ENCODE measurements at places on chromosomes 2 and 18.

- DNase-seq: no peak
These were observed 247.6 kb downstream of the DLGAP1 start for GRCh38 chr18:4207383-4207985.

- no peak for DNase-seq
These were observed 526.8 kb downstream of the XIRP2 start for GRCh38 chr2:167415068-167415467.

DNA sequence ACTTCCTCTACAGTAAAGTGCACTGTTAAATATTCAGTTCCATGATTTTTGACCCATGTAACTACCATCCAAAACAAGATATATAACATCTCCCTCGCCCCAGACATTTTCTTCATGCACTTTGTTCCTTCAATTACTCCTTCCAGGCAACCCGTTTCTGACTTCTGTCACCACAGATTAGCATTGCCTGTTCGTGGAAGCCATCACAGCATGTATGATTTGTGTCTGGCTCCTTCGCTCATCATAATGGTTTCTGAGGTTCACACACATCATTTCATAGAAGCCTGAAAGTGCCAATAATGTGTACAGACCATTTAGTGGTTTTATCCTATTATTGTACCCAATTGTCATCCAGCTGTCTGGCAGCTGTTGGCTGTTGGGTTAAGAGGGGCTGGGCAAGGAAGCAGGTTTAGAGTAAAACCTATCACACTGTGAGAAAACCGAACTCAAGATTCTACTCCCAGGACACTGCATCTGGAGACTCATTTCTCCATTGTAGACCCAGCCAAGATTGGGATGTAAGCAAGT is 16.1 kb downstream of the ARHGAP28 start:
- DNase-seq: no peak

DNA sequence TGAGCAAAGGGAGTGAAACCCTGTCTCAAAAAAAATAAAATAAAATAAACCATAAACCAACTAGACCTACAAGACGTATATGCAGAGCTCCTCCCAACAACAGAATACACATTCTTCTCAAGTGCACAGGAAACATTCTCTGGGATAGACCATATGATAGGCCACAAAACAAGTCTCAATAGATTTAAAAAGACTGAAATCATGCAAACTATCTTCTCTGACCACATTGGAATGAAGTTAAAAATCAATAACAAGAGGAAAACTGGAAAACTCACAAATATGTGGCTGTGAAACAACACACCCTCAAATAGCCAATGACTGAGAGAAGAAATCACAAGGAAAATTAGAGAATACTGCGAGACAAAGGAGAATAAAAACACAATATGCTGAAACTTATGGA is 7.2 kb upstream of the AFG3L2 start:
- DNase-seq: no peak

DNA sequence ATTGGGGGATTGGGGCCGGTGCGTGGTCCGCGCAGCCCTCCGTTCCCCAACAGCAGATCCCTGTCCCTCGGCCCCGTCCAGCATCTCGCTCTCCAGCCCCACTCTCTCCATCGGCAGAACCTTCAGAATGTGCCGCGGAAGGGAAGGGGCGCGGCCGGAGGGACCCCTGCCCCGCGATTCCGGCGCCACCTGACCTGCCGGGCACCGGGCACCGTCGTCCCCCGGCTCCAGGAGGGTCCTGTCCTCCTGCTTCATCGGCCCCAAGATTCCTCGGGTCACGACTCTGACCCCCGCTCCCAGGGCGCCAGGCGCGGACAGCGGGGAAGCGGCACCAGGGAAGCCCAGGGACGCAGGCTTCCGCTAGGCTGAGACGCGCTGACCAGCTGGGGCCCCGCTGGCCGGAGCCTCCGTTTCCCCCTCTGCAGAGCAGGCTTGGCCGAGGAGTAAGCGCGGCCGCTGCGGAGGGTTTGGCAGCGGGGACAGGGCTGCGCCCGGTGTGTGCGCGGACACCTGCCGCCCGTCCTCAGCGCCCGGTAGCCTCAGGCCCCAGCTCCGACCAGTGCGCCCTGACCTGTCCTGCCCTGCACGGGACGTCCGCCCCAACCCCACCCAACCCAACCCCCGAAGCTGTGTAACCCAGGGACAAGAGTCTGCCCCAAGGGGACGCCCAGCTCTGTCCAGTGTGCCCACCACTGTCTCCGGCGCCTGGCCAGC is 16.8 kb upstream of the BOK start:
- DNase-seq: no peak

DNA sequence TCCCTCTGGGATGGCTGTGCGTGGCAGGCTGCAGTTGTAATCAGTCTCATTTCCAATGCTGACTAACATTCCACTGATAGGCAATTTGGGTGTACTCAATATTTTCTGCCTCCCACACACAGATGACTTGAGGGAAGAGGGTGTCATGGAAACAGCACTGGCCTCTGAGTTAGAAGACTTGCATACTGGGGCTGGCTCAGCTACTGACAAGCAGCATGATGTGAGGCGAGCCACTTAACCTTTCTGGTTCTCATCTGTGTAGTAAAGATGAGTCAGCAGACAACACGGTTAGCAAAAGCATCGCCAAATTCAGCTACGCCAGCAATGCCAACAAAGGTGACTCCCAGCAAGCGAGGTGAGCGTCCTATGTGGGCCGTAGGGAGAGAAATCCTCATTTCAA is 73.5 kb downstream of the COLEC12 start:
- no peak for DNase-seq

GRCh38 chr2:11104794-11105660 is 50.2 kb upstream of the SLC66A3 start:
- DNase-seq: no peak

DNA sequence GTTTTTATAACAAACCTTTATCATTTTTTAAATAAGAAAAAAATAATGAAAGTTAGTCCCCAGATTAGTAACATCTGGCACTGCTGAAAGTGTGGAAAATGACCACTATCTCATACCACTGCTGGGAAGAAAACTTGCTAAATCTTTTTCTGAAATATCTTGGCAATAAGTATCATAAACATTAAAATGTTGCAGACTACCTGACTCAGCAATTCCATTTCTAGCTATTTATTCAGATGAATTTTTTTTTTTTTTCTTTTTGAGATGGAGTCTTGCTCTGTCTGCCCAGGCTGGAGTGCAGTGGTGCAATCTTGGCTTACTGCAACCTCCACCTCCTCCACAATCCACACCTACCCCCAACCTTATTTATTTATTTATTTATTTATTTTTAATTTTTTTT is 35.3 kb upstream of the SOS1 start:
- DNase-seq: no peak

DNA sequence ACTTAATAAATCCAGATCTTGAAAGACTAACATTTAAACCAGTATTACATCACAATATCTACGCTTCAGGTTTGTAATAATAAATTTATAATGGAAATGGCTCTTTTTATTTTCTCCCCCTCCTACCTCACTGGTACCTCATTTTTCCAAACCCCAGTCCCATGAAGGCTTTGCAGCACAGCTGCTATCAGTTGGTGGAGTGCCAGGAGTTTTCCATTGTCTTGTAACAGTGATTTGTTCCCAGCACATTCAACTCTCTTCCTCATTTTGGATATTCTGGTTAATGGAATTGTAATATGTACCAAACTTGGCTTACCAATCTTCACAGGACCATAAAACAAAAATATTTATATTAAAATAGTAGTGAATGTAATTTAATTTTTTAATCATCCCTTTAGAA is 91.2 kb downstream of the VRK2 start:
- no peak for DNase-seq
